CD4-positive, alpha-beta T cell (primary cell): ENCODE measurements at places on chromosomes 4 and X.

DNA sequence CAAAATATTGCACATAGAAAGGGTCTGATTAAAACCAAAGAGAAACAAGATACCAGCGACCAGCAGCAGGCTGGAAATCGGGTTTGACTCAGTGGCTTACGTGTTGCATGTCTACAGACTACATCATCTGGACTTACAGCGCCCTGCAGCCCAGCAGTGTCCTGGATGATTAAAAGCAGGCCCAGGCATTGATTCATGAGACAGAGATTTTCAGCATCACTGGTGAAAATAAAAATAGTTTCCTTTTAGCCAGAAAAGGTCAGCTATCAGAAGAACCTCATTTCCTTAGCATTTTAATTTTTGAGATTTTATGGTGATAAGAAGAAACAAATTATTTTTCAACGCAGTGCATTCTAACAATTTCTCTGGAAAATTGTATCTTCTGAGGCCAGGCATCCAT is 190.6 kb downstream of the PTTG2 start:
- DNase-seq: no peak

DNA sequence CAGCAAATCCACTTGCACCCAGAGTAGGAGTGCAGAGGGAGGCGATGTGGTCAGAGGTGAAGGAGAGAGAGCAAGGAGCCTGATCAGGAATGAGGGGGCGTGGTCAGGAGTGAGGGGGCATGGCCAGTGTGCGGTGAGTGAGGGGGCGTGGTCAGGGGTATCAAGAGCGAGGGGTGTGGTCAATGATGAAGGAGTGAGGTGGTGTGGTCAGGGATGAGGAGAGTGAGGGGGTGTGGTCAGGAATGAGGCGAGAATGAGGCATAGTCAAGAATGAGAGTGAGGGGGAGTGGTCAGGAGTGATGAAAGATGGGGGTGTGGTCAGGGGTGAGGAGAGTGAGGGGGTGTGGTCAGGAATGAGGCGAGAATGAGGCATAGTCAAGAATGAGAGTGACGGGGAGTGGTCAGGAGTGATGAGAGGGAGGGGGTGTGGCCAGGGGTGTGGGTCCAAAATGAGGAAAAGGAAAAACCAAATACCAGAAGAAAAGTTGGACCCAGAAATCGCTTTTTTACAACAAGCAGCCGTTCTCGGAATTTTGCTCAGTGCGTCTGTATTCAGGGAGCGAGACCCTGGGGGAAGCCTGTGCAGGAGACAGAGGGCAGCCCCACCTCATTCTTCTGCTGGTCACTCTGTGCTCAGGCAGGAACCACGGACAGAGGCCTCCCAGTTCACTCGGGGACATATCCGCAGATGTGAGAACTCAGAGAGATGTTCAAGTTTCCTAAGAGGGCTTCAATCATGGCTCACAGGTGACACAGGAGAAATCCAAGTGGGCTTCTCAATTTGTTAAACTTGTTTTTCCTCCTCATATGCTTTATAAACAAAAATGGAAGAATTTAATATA is 47.5 kb downstream of the MAGEA1 start:
- no peak for DNase-seq

DNA sequence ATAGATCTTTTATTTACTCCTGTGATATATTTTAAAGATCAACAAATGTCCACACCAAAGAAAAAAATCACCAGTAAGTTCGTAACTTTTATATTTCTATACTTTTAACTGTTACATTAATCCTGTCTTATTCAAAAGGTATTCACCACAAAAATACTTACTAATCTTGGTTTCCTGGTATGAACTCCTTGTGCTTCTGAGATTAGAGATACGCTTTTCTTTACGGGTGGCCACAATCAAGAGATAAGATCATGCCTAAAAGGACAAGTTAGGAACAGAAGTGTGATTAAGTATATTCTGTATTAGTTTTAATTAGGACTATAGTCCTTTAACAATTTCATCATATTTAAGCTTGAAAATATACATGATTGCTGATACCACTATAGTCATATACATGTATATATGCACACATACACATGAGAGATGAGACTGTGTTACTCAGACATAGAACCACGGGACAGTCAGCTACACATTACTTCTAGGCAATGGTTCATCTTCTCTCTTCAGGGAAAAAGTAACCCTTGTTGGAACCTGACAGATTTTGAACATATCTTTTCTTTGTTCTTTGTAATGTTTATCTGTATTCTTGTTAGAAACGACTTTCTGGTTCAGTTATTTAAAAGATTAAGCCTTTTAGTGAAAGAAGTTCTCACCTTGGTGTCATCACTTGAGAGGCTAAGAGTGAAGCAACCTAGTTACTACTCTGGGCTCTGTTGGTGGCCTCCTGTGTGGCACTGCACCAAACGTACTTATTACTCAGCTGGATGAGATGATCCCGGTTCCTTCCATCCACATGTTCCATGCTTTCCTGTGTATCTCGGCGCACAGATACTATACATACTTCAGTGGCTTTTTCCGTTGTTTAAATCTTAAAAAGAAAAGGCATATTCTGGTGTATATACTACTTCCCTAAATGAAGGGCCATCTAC is 146.1 kb downstream of the CBR4 start:
- no peak for DNase-seq

DNA sequence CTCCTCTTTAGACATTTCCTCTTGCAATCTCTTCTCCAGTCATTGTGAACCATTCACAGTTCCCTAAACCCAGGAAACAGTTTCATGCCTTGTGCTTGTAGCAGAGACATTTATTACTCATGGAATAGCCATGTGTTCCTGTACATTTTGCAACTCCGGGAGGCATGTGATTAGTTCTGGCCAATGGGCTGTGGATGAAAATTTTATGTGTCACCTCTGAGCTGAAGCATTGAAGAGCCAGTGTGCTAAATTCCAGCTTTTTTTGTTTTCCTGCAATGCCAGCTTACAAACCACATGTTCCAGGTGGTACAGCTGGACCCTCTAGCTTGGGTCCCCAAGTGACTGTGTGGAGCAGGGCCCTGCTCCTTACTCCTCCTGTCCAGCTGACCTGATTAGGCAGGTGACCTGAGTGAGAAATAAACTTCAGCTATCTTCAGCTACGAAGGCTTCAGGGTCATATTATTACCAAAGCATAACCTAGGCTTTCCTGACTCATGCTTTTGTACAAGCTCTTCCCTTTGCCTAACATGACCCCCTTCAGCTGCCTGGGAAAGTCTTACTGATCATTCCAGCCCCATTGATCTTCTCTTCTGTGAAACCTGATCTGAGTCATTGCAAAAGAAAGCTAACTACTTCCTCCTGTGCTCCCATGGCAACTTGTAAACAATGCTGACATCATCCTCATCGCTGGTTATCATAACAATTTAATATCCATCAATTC is 200.4 kb downstream of the PTTG2 start:
- no peak for DNase-seq

DNA sequence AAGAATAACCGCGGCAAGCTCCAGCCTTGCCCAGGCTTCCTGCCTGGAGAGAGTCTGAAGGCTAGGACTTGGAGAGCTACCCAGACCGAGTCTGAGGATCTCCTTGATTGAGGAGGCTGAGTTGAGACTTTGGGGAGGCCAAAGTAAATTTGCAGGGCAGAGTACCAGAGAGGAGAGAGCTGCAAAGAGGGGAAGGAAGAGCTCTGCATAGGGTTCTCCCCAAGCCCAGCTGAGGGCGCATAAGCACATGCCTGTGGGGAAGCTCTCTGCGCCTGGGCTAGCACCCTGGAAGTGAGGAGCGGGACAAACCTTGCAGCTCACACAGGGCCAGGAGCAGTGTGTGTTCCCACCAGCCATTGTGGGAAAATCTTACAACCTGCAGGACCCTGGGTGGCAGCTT is 56.1 kb downstream of the FAM193A start:
- DNase-seq: no peak

DNA sequence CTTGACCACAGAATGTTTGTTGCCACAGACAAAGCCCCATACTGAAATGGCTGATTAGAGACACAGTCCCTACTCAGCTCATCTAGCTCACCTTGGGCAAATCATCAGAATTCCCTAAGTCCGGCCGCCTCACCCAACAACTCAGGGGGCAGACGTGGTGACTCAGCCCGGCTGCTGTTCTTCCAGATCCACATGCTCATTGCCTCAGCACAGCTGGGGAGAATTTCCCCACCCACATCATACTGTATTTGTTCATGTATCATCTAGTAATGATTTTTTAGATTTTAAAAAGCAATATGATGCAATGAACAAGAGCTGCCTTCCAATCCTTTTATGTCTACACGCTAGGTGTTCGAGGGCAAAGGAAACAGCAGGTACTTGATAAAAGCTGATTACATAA is 333.8 kb upstream of the TENM3 start:
- DNase-seq: no peak

GRCh38 chr4:186936496-186937375 is 213.1 kb upstream of the FAT1 start:
- no peak for DNase-seq

GRCh38 chr4:95599777-95600400 is 51.1 kb upstream of the UNC5C start:
- no peak for DNase-seq
